ENCODE measurements at places on chromosomes 3 and 15. TPM values are rescaled to one million over a fixed set of nuclear protein-coding genes. Genes with fewer than 3 reads are reported as not detected.

SAMMSON gene
- total RNA-seq: not detected

PRRT3 gene
- 1.9 TPM for total RNA-seq

COL8A1 gene
- total RNA-seq: 5.3 TPM

BLM gene
- 8.4 TPM for total RNA-seq

DAZL gene
- not detected for total RNA-seq

CFAP161 gene
- total RNA-seq: not detected

IMPG2 gene
- total RNA-seq: 0.38 TPM

MUC20 gene
- 120 TPM for total RNA-seq

C3orf49 gene
- total RNA-seq: not detected

FBXO40 gene
- total RNA-seq: not detected

ITIH1 gene
- total RNA-seq: not detected

DNA sequence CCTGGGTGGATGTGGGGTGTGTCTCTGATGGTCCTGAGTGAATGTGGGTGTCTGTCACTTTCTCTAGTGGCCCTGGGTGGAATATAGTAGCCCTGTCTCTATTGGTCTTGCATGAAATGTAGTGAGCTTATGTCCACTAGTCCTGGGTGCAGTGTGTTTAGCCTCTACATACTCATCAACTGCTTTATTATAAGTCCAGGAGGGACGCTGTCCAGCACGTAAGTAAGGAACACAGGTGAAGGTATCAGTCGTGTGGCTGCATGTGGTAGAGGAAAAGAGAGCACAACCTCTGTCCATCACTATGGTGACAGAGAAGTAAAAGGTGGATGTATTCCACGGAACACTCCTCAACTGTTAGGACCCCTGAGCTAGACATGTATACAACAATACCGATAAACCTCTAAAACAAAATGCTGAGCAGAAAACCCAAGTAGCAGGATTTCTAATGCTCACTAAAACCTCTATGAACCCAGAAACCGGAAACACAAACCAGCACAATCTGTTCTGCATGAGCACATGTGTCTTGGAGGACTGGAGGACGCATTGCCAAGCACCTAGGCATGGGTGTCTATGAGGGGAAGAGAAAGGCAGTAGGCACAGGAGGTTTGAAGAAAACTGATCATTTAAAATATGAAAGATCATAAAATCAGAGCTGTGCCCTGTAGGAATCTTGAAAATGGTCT, 11.0 kb downstream of the LTF start:
- DNase-seq: no peak

DNA sequence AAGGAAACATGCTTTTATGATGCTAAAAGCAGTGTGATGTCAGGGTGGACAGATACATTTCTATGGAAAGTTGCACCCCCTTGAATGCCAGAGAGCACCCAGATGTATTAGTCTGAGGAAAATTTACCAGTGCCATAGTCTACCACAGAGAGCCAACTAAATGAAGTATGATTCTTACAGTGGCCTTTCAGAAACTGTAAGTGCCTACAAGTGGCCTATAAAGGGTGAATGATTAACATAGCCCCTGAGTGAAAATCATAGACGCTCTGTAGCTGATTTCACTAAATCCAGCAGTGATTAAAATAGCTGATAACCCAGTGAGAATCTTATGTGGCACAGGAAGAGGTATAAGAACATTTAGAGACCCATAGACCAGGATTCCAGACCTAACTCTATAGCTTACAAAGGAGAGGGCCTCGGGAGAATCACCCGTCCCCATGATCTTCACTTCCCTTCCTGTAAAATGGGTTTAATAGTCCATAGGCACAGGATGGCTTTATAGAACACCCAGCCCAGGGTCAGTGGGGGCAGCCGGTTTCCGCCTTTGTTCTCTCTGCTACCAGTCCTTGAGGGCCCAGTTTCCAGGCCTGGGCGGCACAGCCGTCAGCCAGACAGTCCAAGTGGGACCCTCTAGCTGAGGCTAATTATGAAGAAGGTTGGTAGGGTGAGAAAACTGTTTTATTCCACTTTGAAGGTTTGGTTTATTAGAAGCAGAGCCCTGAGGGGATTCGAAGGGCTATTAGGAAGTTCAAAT, 35.5 kb upstream of the CACNA2D3 start:
- DNase-seq: no peak

GRCh38 chr3:59809710-59810444, 760.1 kb upstream of the CFAP20DC start:
- DNase-seq: no peak

- DNase-seq: peak; percentile 37
Observed at GRCh38 chr15:101479342-101479845, 10.1 kb downstream of the PCSK6 start.

- no peak for DNase-seq
Observed at GRCh38 chr15:38274135-38274534, 21.5 kb downstream of the SPRED1 start.

- DNase-seq: no peak
Observed at GRCh38 chr15:69299943-69300588, 1.4 kb downstream of the PAQR5 start.

DNA sequence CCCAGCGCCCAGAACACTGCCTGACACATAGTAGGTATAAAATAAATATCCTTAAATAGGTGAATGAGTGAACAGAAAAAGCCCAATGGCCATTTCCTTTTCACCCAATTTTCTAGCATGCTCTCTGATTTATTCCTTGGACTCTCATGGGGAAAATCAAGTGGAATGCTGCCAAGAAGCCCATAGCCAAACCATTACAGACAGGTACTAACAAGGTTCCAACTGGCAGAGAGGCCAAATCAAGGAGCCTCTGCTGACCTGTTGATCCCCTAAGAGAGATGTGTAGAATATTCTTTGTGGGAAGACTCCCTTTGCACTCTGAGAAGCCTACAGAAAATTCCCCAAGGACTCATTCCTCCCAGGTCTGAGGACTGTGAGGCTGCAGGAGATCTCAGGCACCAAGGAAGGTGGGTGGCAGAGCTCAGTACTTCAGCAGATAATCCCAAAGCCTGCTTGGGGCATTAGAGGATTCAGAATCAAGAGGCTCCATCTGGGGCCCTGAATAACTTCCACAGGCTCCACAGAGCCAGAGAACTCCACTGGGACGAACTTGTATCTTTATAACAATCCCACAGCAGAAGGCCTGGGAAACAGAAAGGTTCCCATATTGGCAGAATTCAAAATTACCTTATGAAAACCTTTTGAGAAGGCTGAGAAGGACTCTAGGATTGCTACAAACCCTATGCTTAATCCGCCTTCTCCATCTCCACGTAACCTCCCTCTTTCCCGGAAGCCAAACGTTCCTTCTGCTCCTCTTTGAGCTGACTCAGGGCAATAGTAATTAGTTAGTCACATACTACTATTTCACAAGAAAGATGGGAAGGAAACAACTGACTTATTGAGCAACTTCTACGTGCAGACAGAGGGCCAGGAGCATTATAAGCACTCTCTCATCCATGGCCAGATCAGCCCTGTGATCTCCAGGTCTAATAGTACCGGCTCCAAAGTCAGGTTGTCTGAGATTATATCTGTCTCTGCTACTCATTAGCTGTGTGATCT, 34.5 kb downstream of the PRICKLE2 start:
- no peak for DNase-seq

- no peak for DNase-seq
Observed at GRCh38 chr3:188194332-188194731, 40.4 kb downstream of the LPP start.

DNA sequence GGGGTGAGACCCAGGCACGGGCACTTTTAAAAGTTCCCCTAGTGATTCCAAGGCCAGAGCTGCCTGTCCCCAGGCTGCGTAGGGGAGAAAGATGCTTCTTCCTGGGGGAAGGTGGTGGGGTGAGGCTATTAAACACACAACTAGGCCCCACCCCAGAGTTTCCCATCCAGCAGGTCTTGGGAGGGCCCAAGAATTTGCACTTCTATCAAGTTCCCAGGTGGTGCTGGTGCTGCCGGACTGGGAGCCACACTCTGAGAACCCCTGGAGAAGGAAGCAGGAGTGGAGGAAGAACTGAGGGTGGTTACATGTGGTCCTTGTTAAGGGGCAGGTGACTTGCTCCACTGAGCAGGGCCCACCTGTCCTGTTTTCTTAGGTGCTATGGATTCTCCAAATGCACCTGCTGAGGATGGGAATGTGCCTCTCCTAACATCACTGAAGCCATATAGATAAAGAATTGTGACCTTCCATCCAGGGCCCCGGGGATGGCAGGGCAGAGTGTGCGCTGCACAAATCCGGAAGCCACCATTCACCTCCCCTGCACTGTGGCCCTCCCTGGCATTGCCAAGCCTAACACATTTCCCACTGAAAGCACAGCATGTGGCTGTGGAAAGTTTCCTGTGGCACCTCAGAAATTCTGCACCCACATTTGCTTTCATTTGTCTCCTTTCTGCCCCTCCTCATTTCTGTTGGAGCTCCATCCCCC, 111.5 kb upstream of the MEF2A start:
- no peak for DNase-seq

GRCh38 chr3:16595778-16596177, 9.4 kb downstream of the DAZL start:
- no peak for DNase-seq

- no peak for DNase-seq
Observed at GRCh38 chr3:16399473-16399872, 114.0 kb downstream of the RFTN1 start.

- peak; percentile 86 for DNase-seq
Observed at GRCh38 chr3:138187296-138188012, at the start of gene ARMC8. TSS of gene ARMC8 (plus strand) at chr3:138187301. CDS start at chr3:138187555, 254 bp downstream.

DNA sequence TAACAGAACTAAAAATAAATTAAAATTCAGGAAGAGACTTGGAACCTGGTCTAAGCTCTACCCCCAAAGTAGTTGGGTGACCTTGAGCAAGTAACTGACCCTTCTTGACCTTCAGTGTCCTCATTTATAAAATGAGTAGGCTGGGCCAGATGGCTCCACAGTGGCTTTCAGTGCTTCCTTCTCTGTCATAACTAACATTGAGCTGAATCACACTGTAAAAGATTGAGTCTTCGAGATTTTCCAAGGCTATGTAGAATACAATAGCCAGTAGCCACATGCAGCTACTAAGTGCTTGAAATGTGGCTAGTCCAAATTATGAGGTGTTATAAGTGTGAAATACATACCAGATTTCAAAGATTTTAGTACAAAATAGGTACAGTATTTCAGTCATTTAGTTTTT, 313.3 kb downstream of the MECOM start:
- DNase-seq: no peak

DNA sequence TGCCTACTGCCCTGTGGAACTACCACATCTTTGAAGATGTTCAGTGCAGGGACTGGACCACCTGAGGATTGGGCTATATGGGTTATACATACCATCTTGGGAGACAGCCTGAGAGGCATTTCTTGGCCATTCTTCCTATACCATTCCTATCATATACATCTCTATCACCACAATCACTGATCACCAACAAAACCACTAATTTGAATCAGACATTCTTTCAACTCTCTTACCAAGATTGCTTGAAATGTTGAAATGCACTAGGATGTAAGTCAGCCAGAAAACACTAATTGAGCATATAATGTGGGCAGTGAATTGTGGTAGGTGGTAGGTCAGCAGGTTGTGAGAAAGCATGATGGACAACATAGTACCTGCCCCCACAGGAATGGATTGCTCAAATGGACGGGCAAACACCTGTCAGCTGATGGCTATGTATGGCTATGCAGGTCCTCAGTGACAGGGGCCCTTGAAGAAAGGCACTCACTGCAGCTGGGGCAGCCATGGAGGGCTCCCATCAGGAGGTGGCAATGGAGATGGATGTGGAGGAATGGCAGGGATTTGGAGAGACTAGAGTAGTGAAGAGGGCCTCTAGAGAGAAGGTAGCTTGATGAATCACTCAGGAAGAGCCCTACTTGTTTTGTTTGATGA, 49.1 kb downstream of the AMOTL2 start:
- DNase-seq: no peak

GRCh38 chr3:36477655-36478054, 97.4 kb downstream of the STAC start:
- DNase-seq: no peak

GRCh38 chr15:74400313-74400860, 32.9 kb upstream of the CYP11A1 start:
- no peak for DNase-seq

GRCh38 chr3:194661374-194661773, 10.6 kb downstream of the LSG1 start:
- no peak for DNase-seq

- no peak for DNase-seq
Observed at GRCh38 chr3:60316121-60316797, 935.0 kb downstream of the FHIT start.

DNA sequence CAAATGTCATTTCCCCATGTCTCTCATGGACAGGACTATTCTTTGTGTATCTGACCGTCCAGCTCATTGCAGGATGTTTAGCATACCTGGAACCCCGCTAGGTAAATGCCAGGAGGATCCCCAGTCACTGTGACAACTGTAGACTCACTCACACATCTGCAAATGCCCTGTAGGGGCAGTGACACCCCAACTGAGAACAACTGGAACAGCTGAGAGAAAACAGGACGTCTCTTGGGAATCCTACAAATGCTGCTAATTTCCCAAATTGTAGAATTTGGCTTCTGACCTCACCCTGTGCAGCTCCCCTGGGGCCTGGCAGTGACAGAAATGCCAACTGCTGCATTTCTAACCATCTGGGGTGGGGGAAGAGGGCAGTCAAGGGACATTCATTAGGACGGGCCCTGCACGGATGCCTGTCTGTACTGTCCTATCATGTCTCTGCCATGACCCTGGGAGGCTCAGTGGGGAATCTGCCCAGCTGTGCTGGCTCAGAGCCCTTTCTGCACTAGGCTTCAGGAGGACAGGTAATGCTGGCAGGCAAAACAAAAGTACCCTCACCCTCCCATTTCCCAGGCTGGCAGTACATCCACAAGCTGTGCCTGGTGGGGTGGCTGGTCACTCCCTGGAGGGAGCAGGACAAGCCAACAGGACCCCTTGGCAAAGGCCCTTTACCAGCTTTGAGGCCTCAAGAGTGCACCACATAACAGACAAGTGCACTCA, 30.4 kb downstream of the RAB6B start:
- DNase-seq: no peak

- DNase-seq: no peak
Observed at GRCh38 chr3:25438791-25439555, 10.9 kb downstream of the RARB start.

- DNase-seq: no peak
Observed at GRCh38 chr15:91099616-91099994, 452 bp upstream of the SV2B start.

GRCh38 chr3:183151821-183152351, 10.6 kb downstream of the LAMP3 start:
- DNase-seq: no peak

DNA sequence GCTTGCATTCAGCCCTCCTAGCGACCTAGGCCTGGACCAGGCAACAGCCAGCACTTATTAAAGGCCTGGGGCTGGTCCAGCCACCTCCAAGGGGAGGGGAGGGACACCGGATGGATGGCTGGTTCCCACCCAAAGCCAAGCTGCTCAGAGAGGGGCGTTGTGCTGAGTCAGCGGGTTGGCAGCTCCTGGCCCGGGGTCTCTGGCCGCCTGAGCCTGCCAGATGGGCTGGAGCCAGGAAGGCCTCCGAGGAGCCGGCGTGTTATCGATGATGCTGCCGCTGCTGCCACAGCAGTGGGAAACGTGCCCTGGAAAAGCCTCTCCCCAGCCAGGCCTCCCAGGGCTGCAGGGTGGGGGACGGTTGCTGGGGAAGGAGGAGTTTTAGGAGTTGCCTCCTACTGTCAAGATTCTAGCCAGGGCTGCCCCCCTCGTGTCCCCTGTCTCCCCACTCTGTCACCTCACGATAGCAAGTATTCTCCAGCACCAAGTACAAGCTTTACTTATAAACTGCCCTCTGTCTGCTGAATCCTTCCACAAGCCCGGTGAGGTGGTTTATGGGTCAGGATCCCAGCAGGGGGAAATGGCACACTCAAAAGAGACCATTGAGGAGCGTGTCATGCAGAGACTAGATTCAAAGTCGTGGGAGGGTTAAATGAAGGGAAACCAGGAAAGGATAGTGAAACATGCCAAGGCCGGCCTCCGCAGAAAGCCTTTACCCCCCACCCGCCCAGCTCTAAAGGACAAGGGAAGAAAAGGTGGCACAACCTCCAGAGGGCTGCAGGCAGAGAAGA, 43.2 kb upstream of the TSEN2 start:
- DNase-seq: no peak
